ENCODE measurements at places on chromosomes 4 and X. TPM values are rescaled to one million over a fixed set of nuclear protein-coding genes. Genes with fewer than 3 reads are reported as not detected.

- no peak for DNase-seq
Measured at GRCh38 chrX:79243691-79244090, 99.2 kb downstream of the GPR174 start.

ZNF157 gene
- total RNA-seq, result 0.19 TPM

DNA sequence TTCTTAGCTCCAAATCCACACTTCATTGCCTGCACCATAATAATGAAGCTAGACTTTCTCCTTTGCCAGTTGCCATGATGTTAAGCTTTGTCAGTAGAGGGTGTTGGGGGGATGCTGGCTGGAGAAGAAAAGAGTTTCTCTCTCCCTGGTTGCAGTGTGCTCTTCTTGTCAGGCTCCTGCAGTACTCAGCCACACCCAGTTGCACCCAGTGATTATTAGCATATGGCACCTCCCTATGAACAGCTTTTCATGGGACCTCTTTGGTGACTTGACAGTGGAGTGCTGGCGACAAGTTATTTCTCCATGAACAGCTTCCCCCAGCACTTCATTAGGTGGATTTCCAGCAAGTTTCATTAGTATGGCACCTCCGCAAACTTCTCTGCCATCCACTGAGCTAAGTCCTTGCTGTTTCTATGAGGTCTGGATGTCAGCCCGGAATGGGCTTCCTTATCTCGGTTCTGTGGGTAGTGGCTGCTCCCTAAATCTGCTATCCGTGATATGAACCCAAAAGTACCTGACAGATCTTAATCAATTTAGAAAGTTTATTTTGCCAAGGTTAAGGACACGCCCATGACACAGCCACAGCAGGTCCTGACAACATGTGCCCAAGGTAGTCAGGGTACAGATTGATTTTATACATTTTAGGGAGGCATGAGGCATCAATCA, 18.8 kb upstream of the OTUD4 start:
- no peak for DNase-seq

CCSER1 gene
- total RNA-seq, result 3.6 TPM

EDA gene
- total RNA-seq, result 5.4 TPM

GRCh38 chr4:139607502-139608060, 51.6 kb upstream of the SETD7 start:
- no peak for DNase-seq

DNA sequence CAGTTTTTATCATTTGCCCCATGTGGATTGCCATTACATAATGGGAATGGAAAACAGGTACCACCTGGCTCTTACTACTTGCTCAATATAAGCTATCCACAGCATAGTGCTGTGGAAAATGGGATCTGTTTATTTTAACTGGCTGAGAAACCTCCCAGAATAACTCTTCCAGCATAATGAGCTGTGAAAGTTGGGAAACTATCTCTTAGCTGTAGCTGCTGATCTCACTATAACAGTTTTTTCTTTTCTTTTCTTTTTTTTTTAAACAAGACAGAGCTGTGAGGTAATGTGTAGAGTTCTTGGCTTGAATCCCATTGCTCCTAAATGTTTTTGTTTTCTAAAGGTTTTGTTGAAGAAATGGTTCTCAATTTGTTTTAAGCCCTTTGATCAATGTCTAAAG, 988.3 kb downstream of the PCDH19 start:
- no peak for DNase-seq

DNA sequence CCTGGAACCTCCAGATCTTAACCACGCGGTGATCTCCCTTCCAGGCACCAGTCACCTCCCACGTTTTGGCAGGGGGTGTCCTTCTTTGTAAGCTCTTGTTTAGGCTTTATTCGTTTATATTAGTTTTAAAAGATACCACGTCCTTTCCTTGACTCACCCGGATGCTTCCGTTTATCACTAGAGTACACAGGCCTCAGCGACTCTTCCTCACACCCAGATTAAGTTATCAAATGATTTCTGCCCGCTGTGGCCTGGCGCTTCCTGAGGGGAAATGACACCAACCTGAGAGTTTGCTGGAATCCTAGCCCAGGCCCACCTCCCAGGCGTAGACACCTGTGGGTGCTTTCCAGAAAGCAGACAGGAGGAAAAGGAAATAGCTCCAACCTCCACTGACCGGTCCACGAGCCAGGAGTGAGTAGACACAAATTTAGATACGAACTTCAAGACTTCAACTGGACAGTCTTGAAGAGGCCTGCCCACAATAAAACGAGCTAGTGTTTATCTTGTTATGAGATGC, 756 bp upstream of the ADAMTS3 start:
- no peak for DNase-seq

DNA sequence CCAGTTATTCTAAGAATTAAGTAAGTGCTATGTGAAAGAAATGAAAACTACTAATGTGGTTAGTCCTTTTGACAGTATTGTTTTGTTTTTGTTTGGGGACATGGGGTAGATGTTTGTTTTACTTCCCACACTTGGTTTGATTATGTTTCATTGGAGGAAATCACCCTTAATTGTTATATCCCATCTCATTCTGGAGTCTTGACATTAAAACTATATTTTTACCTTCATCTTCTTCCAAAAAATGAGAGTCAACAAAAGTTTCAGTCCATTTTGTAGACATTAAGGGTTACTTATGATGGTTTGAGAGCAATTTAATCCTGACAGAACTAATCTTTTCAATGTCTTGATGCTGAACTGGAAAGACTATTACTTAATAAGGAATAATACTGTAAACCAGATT, 108.7 kb downstream of the GPC3 start:
- no peak for DNase-seq

DNA sequence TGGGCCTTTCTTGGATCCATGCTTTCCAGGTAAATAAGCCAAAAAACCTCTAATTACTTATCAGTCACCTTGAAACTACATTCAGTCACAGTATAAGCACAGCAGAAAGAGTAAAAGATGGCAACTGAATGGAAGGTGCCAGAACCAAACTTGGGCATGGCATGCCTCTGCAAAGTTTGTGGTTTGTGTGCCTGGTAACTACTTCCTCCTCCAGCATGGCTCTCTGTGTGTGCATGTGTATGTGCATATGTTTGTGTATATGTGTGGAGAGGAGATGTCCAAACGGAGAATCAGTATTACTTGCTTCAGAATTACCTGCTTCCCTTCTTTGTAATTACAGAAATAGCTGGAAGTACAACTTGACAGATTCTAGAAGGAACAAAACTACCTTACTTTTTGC, 67.5 kb downstream of the AGTR2 start:
- DNase-seq, result no peak

SCML2 gene
- 1.7 TPM for total RNA-seq

NEUROG2 gene
- total RNA-seq, result not detected

GRCh38 chr4:184825141-184825895, 450 bp downstream of the ACSL1 start:
- DNase-seq, result no peak

DNA sequence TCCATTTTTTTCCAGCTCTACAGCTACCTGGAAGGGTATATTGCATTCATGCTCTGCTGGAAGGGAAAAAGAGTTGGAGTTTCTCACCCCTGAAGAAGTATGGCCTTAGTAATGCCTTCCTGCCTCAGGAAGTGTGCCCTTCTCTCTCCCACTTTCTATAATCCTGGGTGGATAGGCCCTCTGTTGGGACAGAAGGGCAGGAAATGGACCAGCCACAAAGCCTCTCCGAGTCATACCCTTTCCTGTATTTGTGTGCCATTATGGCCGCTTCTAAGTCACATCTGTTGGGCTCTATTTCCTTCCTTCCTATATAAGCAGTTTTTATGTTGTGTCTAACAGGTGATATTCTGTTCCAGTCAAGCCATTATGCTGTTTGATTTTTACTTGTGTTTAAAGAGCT, 74.8 kb upstream of the SMARCA5 start:
- no peak for DNase-seq

DNA sequence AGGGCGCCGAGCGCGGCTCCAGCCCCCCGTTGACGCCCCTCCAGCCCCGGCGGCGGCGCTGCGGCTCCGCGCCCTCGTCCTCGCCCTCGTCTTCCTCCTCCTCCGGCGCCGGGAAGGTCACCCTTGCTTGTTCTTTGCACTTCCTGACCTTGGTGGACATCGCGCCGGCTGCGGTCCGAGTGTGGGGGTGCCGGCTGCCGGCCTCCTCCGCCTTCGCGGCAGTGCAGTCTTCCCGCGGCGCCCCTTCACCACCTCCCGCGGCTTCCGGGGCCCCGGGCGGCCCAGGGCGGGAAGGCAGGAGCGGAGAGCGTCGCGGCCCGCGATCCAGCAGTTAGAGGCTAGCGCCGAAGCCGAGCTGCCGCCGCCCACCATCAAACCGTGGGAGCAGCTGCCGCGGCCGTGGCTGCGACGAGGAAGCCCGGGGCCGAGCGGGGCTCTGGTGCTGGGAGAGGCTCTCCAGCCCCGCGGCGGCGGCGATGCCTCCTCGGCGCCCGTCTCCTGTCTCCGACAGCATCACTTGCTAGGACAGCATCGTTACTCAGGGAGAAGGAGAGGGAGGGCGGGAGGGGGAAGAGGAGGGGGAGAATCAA, at the start of gene TRPC3:
Gene TRPC3 (minus strand): TSS at position 540 of the 590 bp plus-strand sequence. CDS start 380 bp downstream, at position 160.
- no peak for DNase-seq

- DNase-seq, result no peak
Measured at GRCh38 chr4:76300012-76300411, 6.5 kb upstream of the STBD1 start.

DNA sequence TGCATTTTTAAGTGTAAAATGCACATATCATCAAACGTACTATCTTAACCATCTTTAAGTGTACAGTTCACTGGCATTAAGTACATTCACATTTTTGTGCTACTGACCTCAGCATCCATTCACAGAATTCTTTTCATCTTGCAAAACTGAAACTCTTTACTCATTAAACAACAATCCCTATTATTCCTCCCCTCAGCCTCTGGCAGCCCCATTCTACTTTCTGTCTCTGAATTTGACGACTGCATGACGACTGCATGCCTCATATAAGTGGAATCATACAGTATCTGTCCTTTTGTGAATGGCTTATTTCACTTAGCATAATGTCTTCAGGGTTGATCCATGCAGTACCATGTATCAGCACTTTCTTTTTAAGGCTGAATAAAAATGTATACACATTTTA, 38.7 kb downstream of the CNKSR2 start:
- no peak for DNase-seq

GRCh38 chr4:174119051-174119450, 164.4 kb downstream of the FBXO8 start:
- no peak for DNase-seq

PHOX2B gene
- total RNA-seq, result 3.0 TPM

GRCh38 chrX:50723006-50723405, 91.0 kb downstream of the SHROOM4 start:
- no peak for DNase-seq

DNA sequence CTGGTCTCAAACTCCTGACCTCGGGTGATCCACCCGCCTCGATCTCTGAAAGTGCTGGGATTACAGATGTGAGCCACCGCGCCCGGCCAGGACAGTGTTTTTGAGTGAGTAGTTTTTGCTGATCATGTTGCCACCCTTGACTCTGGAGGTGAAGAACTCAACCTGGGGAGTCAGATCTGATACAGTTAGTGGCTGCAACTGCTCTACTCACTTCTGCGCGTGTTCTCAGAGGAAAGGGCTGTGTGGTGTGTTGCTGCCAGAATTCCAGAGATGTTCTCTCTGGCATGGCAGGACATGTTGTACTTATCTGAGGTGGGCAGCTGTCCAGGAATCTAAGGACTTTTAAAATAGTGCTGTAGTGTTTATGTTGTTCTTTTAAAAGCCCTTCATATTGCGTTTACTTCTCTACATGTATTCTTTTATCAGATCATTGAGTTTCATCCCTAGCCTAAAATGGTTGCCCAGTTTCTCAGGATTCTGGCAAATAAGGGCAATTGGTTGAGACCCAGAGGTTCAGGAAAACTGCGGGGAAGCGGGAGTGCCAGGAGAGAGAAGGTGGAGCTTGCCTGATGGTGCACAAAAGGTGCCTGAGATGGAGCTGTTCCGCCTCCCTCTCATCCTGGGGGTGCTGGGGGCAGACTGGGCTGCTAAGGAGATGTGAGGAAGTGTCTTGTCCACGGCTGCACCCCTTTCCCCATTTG, 97.7 kb downstream of the ARHGAP10 start:
- DNase-seq, result no peak

Data from esophagus muscularis mucosa (tissue), 4 donors.